ENCODE measurements at places on chromosomes 3 and 15. TPM values are rescaled to one million over a fixed set of nuclear protein-coding genes. Genes with fewer than 3 reads are reported as not detected.

DNA sequence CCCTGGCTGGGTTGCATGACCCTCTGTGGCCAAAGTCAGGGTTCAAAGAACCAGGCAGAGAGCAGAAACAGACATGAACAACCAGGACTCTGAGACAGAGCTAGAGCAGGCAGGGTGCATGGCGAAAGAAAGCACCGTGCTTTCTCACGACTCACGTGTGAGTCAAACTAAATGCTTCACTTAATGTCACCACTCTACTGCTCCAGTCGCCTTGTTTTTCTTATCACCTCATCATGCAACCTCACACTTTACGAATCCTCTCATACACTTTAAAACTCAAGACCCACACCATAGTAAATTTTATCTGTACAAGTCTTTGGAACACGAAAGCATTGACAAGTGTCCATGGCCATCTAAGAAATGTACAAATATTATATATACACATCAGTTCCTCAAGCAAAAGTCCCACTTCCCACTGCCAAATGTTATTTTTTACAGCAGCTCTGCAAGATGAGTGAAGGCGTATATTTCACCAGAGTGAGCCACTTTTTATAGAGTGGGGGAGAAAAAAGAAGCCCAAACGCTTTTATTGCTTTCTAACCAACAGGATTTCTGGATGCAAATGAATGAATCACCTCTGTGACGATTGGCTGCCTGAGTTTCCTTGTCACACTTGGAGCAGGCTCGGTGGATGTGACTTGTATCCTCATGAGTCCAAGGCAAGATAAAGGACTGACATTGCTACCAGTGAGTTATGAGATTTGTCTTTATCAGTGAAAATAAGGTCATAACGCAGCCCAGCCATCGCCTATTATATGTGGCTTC lies 16.0 kb upstream of the MEGF11 start:
- no peak for DNase-seq

DISP2 gene
- total RNA-seq: 5.3 TPM

PCSK6 gene
- 18.3 TPM for total RNA-seq

DNA sequence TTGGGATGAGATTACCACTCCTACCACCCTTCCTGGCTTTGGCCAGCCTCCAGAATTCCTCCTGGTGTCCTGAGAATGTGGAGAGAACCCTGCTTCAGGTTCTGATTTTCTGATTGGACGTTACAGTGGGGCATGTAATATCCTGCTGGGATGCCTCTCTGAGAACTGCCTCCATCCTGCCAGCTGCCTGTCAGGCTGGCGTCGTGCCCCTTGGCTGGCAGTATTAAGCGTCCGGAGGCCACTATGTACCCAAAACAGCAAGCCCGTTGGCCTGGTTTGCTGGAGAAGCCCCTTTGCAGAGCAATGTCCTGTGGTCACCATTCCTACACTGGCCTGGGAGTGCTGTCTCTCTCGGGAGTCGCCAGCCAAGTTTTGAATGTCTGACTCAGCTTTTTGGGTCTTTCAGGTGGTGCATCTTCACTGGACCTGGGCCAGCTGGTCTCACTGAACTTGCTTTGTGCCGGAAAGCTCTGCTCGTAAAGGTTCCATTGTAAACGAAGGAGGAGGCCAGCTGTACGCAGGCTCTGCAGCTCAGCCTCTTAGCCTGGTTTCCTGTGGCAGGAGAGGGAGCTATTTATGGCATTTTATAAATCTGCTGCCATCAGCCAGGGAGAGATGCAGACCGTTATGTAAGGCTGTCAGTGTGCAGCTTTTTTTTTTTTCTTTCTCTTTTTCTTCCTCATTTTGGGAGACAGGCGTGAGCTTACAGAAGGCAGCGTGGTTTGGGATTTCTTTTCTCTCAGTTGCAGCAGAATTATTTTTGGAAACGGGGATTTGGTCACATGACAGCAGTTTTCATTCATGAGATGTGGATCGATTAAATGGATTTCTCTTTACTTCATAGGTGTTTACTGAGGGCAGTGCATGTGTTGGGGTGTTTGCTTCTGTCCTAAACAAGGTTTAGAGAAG lies 19.0 kb upstream of the TRAK1 start:
- peak; percentile 39 for DNase-seq

DNA sequence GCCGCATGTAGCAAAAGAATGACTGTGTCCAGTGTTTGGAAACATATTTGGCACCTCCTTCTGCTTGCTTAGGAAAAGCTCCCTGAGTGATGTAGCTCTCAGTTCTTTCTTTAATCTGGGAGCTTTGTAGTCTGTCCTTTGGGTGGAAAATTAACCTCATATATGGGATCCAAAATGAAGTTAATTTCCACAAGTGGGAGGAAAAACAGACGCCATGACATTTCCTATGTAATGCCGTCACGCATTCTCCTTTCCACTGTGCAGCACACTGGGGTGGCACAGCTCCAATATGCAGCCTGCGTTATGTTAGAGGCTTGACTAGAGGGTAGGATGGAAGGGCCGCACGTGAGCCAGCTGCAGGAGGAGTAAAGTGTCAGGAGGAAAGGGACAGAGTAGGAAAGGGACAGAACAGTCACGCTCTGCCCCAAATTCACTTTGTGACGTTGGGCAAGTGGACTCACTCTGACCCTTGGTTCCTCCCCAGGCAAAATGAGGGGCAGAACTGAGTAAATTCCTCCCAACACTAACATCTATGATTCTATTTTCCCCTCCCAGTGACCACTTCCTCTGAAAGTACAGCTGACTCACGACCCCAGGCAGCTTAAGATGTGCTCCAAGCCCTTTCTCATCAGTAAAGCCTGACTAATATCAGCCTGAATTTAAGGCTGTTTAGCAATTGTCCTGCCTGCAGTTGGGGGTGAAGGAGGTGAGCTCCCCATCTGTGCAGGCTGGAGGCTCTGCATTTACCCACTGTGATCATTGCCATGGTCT lies 176.5 kb upstream of the PFN2 start:
- no peak for DNase-seq

GRCh38 chr3:185559706-185560090 lies 7.3 kb upstream of the LIPH start:
- DNase-seq: no peak

GRCh38 chr3:177554895-177555759 lies 357.8 kb upstream of the TBL1XR1 start:
- no peak for DNase-seq

- DNase-seq: peak; percentile 5
Measured at GRCh38 chr3:27431116-27431515, 53.1 kb downstream of the SLC4A7 start.
